ENCODE measurements at places on chromosomes 4 and X.

DNA sequence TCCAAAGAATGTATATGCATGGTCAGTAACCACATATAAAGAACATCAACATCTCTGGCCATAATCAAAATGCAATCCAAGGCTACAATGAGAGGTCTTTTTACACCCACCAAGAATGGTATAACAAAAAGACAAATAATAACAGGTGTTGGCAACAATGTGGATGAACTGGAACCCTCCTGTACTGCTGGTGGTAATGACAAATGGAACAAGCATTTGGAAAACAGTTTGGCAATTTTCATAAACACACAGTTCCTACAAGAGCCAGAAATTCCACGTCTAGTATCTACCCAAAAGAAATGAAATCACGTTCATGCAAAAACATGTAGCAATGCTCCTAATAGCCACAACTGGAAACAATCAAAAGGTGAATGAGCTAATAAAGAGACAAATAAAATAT, 11.7 kb downstream of the UGT2B4 start:
- DNase-seq, result no peak

- DNase-seq, result peak; percentile 85
Observed at GRCh38 chr4:123452616-123453015, 56.0 kb downstream of the SPRY1 start.

DNA sequence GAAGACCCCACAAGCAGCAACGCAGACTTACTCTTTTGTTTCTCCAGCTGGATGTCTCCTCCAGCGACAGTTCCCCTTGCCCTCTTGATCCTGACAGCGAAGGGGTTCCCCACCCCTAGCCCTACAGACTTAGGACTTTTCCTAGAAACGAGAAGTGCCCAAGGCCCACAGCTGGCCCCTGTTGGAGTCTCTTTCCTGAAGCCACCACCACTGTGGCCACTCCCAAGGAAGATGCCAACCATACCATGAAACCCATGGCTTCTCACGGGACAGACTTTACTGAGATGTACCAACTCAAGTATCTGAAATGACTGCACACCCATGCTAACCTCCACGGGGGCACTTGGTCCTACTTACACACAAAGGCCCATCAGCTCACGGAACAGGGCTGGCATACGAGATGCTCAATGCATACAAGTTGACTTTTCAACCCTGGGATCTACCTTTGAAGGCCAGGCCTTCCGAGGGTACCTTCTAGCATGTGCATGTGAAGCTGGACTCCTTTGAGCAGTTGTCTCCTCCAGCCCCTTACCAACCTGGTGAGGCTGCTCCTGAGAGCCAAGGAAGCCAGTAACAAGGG, 924 bp upstream of the IRAK1 start:
- DNase-seq, result no peak

DNA sequence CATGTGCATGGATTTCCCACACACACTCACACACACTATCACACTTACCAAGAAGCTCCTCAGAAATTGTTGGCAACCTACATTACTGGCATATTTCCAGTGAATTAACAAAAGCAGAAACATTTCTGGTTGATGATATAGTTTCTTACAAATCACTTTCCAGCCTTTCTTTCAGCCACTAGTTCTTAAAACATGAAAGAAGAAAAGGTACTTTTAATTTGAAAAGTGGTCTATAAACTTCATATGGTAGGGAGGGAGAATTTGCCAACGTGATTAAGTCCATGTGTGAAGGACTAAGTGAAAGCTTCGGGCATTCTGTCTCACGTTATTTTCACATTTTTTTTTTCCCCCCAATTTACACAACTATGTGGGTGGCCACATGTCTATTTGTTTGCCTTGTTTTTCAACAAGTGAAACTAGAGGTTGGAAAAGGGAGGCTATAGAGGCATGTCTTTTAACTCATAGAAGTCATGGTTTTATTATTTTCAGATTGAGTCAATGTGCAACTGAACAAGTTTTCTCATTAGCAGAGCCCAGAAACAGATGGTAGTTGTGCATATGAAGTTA, 832.1 kb upstream of the INTU start:
- peak; percentile 16 for DNase-seq

- DNase-seq, result no peak
Observed at GRCh38 chr4:6030679-6031078, 12.4 kb upstream of the C4orf50 start.

GRCh38 chr4:53161787-53162433, 204.0 kb downstream of the SCFD2 start:
- DNase-seq, result no peak

GRCh38 chr4:67616478-67616877, 58.0 kb downstream of the STAP1 start:
- DNase-seq, result no peak

- no peak for DNase-seq
Observed at GRCh38 chr4:164169591-164169990, 584.3 kb upstream of the SMIM31 start.

DNA sequence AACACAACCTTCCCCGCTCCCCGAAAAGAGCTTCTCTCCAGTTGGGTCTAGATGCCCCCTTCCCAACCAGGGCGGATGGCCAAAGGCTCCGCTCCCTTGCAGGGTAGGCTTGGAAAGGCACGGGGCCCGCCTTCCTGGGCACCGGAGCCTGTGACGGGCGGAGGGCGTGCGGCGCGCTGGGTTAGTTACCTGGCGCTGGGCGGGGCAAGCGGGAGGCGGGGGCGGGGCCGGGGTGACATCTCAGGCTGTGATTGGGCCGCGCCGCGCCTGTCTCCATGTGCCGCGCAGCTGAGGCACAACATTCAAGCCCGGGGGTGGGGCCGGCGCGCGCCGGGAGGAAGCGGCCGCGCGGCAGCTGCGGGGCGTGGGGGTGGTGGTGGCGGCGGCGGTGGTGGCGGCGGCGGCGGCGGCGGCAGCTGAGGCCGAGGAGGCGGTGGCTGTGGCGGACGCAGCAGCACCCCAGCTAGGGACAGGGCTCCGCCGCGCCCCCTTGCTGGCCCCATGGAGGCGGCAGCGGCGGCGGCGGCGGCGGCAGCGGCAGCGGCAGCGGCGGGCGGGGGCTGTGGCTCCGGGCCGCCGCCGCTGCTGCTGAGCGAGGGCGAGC, at the start of gene REPS2:
TSS of gene REPS2 (plus strand) at position 298 of the 604 bp plus-strand sequence. CDS start at position 502, 204 bp downstream.
- peak; percentile 81 for DNase-seq

GRCh38 chr4:84938316-84938715, 28.2 kb downstream of the WDFY3 start:
- DNase-seq, result peak; percentile 81

- no peak for DNase-seq
Observed at GRCh38 chr4:41657561-41657960, 91.0 kb downstream of the PHOX2B start.

- no peak for DNase-seq
Observed at GRCh38 chrX:136910565-136911035, 30.1 kb upstream of the RBMX start.

DNA sequence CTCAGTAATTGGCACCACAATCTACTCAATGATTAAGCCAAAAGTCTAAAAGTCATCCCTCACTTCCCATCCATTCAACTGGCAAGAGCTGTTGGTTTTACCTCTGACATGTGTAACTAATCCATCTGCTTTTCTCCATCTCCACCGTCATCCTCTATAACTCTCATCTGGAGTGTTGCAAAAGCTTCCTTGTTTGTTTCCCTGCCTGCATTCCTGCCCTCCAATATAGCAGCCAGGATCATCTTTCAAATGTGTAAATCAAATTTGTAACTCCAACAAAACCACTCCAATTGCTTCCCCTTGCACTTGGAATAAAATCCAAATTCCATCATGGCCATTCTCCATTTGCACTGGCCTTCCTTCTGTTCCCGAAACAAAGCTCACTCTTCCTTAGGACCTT, 4.3 kb upstream of the PLAC8 start:
- no peak for DNase-seq

DNA sequence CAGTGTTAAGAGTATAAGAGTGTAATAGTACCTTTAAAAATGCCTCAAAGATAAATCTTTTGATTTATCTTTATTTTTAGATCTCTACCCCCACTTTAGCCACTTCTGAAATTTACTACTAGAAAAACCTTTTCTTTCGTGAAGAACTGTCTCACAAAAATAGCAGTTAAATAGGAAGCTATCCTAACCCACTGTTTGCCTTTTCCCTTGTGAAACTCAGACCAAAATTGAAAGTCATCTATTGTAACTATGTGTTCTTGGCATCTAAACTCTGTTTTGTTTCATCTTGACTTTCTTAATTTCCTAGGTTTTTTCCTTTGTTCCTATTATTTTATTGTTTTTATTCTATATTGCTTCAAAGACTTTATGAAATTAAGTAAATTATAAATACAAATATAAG, 7.8 kb upstream of the TMEM144 start:
- no peak for DNase-seq

GRCh38 chr4:119313237-119313636, 8.7 kb downstream of the FABP2 start:
- DNase-seq, result no peak

GRCh38 chr4:123409334-123409733, 12.7 kb downstream of the SPRY1 start:
- DNase-seq, result no peak

- DNase-seq, result peak; percentile 68
Observed at GRCh38 chr4:177322881-177323280, 13.2 kb downstream of the NEIL3 start.

- DNase-seq, result no peak
Observed at GRCh38 chr4:16079046-16079445, 4.8 kb downstream of the PROM1 start.

Data from lung microvascular endothelial cell (primary cell).